ENCODE measurements at places on chromosomes 2 and 18.

GRCh38 chr2:168146892-168147810, 100.2 kb downstream of the STK39 start:
- DNase-seq, result no peak

GRCh38 chr2:232236200-232236599, 142.4 kb upstream of the ALPP start:
- no peak for DNase-seq

GRCh38 chr2:171965661-171966060, 34.1 kb upstream of the METAP1D start:
- DNase-seq, result no peak

DNA sequence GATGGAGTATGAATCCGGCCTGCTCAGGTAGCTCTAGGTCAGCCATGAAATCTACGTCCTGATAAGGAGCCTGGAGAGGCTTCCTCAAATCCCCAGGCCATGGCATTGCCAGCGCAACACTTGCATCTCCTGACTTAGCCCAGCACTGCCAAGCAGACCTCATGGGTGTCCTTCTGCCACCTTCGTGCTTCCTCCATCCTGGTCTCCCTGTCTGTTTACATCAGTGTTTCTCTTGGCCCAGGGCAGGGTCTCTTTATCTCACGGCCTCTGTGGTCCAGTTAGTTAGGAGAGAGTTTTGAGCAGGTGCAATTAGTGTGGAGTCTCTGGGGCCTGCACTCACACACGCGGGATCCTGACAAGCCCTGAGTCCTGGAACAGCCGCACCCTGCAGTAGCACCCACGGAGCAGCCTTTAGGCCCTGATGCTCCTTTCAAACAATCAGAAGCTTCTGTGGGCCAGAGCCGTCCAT, 193.1 kb upstream of the ARL4C start:
- DNase-seq, result no peak

DNA sequence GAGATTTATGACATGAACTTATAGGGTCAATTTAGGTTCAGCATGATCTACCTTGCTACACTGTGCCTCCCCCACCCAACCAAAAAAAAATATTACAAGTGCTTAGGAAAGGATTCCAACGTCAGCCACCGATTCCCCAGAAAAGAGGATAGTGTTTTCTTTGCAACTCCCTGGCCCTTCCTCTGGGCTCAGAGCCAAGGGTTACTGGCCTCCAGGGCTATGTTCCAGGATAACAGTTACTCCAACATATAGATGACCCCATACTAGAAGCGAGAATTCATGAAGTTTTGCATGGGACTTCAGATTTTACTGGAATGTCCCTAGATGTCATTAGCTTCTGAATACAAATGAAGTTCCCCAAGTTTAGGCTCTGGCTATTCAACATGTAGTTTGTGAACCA, 172.1 kb downstream of the UPP2 start:
- DNase-seq, result no peak

DNA sequence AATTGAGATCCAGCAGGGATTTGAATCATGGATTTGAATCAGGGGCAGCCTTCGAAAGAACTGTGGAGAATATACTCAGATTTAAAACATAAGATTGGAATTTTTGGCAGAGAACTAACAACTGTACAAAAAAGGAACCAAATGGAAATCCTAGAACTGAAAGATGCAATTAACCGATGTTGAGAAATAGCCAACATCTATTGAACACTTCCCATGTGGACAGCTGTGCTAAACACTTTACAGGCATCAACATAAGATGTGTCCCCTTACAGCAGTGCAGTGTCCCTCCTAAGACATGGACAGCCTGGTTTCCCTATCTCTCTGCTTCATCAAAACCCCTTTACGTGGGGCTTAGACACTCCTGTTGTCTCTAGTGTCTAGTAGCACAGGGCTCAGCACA, 3.7 kb upstream of the IL1RN start:
- no peak for DNase-seq

GRCh38 chr2:148103946-148104345, 83.1 kb downstream of the MBD5 start:
- no peak for DNase-seq

DNA sequence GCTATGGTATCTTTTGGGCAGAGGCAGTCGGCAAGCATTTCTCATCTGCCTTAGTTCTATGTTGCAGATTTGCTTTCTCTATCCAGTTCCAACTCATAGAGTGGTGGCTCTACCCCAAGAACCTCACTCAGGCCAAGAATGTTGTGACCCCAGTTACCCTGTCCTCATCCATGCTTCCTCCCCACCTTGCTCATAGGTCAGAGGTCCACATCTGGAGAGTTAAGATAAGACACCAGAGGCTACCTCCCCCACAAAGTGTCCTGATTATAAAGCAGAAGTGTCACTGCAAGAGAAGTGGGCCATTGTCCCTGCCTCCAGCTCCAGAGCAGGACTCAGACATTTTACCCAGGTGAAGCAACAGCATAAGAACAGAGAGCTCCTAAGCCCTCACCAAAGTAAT, 276.8 kb upstream of the CHST9 start:
- no peak for DNase-seq

- no peak for DNase-seq
Observed at GRCh38 chr2:186641132-186641806, 51.4 kb downstream of the ITGAV start.

DNA sequence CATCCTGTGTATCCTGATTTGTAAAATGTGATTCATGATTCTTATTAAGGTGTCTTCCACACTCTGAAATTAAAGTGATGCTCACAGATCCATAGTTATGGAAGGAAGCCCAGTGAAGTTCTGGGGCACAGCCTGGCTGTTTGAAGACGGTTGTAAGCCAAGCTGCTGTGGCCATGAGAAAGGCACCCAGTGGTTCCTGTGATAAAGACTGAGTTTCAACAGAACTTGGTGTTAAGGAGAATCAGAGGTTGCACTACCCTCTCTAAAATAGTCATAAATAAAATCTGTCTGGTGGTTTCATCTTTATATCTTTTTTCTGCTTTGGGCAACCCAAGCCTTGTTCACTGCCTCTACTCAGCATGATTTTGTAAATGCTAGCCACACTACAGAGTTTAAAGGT, 32.2 kb upstream of the SPOPL start:
- no peak for DNase-seq

- DNase-seq, result no peak
Observed at GRCh38 chr18:4960578-4960977, 236.5 kb downstream of the AKAIN1 start.
